ENCODE measurements at places on chromosomes 11 and 22.
A peak's percentile ranks its signal among the peaks of the same experiment; 100 is the strongest.

- no peak for DNase-seq
Measured at GRCh38 chr11:78400702-78401101, 16.9 kb downstream of the GAB2 start.

- DNase-seq: no peak
Measured at GRCh38 chr11:25727944-25728343, 604.0 kb upstream of the ANO3 start.

GRCh38 chr11:88414981-88415413 lies 77.5 kb upstream of the CTSC start:
- DNase-seq: no peak

- no peak for DNase-seq
Measured at GRCh38 chr11:134527382-134528243, 115.6 kb upstream of the B3GAT1 start.

DNA sequence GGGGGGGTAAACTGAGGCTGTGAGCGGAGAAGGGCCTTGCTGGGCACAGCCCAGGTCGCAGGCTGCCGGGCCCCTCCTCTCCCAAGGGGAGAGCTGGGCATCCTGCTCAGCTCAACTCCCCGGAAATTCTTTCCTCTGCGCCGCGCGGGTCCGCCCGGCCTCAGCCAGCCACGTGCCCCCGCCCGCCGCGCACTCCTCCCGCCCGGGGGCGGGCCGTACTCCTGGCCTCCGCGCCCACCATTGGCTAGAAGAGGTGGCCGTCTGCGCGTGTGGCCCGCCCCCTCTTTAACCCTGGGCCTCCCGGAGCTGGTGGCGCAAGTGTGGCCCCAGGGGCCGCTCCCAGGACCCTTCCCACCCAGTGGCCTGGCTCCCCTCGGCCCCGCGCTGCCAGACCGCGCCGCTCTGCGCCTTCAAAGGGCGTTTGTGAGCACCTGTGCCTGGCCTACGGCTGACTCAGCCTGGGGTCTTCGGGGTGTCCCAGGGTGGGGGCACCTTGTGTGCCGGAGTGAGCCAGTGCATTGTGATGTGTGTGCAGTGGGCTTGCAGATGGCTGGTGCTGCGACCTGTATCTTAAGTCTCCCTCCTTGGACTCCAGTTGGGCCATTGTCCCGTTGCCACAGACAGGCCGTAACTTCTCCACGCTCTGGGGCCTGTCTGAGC lies 2.0 kb downstream of the MRGPRF start:
- peak; percentile 17 for DNase-seq

DNA sequence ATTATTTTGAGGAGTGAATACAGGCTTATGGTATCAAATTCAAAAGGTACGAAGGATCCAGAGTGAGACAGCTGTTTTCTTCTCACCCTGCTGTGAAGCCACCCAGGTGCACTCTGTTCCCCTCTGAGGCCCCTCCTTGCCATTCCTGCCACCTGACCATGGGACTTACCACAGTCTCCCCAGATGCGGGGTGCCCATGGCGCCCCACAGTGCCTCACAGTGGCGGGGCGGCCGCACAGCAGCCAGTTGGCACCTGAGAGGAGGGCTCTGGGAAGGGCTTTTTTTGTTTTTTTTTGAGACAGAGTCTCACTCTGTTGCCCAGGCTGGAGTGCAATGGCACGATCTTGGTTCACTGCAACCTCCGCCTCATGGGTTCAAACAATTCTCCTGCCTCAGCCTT lies 151.7 kb downstream of the CEP164 start:
- no peak for DNase-seq

DNA sequence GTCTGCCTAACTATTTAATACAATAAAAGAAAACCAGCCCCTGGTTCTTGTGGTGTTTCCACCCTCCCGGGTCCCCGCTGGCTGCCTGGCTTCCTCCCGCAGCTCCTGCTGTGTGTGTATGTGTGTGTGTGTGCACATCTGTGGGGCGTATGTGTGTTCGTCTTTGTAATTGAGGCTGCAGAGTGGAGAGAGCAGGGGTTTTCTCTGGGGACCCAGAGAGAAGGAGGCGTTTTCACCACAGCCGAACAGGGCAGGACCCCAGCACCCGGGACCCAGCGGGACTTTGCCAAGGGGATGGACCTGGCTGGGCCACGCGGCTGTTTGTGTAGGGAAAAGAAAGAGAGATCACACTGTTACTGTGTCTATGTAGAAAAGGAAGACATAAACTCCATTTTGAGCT lies 42.7 kb downstream of the IGLL1 start:
- no peak for DNase-seq

- peak; percentile 40 for DNase-seq
Measured at GRCh38 chr22:49827853-49828598, at the start of gene BRD1. TSS of gene BRD1 (minus strand) at chr22:49827873. CDS start at chr22:49824317, 3,556 bp downstream.

DNA sequence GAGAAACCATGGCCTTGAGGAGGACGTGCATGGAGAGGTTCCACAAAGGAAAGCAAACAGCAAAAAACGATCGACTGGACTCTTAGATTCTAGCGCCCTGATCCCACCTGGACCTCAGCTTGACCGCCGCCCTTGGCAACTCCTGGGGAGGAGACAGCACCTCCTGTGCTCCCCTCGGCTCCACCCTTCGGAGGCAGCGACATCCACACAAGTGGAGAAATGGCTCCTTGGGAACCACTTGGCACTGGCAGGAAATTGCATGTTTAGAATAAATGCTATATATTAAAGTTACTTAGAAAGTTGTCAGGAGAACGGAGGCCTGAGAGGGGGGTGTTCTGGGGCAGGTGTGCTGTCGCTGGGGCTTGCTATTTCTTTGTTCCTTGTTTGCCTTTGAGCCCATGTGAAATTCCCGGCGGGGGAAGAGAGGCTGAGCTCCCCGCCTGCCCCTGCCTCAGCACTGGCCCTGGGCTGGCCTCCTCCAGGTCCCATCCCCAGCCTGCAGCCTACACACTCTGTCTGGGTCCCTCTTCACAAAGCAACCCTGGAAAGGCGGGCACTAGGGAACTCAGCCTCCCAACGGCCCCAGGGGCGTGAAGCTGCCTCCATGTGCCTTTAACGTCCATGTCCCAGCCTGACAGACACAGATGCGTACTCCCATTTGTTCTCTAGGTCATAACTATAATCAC lies 395.3 kb downstream of the BRD1 start:
- DNase-seq: no peak

DNA sequence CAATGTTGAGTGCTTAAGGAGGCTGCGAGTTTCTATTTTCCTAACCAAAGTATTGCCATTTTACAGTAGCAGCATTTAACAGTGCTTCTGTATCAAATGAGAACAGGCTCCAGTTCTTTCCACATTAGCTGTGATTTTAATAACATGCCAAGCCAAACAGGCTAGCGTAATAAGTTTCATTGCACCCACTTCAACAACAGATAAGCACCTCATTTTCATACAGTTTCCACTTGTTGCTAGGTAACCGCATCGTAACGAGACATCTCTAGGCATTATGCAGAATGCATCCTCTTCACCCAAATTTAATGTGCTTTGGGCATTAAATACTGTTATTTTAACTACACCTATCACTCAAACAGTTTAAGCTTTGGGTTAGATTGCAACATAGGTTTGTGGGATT lies 79.0 kb downstream of the CADM1 start:
- DNase-seq: no peak

DNA sequence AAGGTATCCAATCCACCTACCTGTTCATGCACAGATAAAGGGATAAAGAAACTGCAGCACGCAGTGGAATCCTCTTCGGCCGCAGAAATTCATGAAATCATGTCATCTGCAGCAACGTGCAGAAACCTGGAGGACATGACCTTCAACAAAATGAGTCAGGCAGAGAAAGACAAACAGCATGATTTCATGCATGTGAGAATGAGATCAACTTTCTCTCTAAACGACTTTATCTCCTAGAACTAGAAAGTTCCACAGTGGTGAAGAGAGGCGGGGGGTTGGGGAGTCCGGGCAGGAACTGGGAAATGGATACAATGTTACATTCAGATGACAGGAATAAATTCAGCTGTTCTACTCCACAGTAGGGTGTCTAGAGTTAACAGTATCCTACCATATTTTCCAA lies 9.9 kb downstream of the RGL4 start:
- DNase-seq: no peak

DNA sequence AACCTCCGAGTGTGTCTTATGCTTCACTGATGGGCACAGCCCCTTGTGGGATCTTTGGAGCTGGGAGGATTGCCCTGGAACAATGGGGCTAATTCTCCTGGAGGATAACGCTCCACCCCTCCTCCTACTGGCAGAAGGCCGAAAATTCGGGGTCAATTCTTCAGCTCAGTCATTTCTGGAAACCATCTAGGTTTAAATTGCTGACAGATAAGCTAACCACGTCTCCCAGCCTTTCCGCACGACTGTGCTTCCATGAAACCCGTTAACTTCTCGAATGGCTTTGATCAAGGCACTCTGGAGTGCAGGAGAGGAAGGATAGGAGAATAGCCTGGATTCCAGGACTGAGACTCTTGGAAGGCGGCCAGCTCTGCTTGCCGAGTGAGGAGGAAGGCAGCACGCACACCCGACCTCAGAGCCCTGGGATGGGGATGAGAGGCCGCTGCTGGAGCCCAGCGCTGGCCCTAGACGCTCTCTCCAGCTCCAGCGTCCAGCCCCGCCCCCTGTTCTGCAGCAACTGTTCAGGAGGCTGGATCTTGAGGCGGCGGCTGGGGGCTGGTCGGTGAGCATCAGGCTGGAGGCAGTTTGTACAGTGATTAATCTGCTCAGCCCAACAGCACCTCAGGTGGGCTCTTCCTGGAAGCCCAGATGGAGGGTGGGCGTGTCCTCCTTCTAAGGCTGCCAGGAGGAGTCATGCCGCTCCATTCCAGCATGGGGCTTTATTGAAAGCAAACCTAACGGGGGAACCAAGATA lies 176.7 kb upstream of the NCAM1 start:
- DNase-seq: no peak

- DNase-seq: no peak
Measured at GRCh38 chr22:46451741-46452140, 85.7 kb downstream of the CELSR1 start.

DNA sequence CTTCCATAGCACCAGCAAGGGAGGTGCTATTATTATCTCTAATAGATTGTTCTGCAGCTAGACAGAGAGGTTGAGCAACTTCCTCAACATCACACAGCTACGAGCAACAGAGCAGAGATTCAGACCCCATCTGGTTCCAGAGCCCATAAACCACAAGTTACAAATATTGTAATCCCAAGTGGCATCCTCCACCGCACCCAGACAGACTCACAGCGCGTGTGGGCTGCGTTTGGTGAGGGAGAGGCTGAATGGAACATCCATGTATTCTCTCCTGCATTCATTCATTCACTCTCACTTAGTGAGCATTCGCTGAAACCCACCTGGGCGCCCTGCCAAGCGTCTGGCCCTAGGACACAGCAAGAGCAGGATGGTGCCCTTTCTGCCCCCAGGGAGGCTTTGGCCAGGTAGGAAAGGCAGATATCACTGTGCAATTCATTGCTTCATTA lies 33.5 kb downstream of the LIF start:
- DNase-seq: no peak

DNA sequence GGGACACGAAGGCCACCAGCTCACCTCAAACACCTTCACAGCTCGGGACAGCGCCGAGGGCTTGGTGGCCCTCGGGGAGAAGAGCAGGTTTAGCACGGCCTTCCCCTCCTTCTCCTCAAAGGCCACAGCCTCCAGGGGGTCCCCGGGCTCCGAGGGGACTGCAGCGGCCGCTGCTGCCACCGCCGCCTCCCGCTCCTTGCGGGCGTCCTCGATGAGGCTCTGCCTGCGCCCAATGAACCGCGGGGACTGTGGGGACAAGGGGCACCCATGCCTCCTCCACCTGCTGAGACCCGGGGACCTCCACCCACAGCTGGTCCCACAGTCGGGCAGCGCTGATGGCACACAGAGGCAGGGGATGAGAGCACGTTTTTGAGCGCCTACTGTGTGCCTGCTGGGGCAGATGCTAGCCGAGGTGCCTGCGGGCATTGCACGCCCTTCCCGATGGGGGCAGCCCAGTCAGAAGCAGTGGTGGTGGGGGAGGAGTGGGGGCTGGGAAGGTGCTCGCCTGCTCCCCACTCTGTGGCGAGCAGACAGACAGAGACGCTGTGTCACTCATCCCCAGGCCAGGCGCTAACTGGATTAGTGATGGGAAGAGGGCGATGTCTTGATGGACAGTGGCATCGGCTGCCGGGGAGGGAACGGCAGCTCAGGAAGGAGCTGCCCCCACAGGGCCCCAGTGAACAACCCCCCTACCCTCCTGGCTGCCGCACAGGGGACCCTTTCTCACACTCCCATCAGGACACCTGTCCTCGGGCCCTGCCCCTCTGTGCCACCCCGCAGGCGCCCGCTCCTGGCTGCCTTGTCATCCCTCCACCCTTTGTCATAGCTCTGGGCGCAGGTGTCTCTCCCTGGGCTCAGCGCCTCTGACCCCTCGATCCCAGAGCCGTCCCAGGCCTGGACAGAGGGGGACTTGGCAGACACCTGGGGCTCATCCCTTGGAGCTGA lies 1.7 kb downstream of the TH start:
- DNase-seq: no peak

- DNase-seq: no peak
Measured at GRCh38 chr11:36373016-36374010, 77.2 kb downstream of the PRR5L start.

DNA sequence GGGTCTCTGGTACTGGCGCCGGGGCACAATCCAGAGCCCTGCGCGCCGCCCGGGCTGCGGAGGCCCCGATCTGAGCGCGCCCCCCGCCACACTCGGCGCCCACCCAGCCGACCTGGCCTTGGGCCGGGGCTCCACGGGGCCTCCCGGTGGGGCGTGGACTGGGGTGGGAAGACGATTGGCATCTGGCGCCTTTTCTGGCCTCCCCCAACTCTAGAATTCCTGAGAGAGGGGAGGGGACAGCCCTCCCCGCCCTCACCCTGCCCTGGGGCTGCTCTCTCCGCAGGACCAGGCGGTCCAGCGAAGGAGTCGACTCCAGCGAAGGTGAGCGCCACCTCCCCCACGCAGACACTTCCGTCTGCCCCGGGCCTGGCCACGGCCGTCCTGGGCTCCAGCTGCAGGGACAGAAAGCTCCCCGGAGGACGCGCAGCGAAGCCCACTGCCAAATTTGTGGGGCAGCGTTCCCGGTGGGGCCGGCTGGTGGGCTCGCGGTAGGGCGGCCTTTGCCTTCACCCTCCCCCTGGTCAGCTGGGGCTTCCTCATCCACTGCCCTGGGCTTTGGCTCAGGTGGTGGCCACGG lies 593 bp downstream of the SSH3 start:
- DNase-seq: no peak

DNA sequence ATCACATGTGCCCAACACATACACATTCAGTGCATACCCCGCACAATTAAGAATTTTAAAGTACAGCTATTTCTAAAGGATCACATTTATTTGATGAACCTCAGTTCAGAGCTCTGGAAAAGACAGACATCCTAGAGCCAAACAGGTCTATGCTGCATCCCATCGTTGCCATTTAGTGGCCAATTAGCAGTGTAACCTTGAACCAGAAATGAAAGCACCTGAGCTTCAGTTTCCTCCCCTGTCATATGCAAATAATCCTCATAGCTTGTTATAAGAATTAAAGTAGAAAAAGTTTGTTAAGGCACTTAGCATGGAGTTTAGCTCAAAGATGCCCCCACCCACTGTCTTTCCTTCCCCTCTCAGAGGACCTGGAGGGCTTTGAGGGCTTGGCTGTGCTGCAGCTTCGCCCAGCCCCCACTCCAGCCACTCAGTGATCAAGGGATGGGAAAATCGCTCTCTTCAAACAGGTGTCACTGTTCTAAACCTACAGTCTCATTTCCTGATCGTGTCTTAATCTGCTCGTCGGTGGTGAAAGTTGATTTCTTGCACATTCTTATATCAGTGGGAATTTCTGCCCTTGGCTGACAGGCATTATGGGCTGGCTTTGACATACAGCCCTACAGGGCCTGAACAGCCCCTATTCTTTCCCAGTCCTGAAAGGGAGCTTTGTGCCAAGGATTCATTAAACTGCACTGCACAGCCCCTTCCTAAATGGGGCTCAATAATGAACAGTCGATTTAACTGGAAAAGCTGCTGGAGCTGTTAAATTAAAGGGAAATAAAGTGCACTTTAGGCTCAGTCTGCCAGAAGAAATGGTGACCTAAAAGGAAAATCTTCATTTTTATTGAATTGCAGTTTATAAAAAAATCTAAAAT lies 23.3 kb upstream of the FAM181B start:
- no peak for DNase-seq
